ENCODE measurements at places on chromosomes 7 and 10.

DNA sequence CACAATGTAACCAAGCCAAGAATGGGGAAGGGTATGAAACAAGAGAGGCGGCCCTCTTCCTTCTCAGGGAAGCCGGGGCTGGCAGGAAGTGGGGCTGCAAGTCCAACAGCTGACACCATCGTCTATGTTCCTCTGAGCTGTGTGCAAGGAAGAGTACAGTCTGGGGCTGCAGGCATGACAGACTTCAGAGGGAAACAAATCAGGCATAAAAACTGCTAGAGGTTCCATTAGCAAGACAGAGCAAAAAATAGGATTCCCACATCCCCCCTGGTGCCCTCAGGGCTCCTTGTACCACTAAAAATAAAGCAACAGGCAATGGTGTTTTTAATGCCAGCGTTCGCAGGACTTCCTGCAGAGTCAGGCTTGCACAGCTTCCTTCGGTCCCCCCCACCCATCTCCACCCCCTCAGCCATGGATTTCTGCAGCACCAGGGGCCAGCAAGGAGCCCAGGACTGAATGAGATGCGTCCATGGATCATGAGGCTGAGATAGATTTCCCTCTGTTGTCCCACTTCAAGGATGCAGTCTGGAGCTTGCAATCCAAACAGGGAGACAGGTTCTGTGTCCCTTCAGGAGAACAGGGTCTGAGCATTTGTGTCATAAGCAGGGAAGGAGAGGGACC, 34.6 kb downstream of the KCNMA1 start:
- DNase-seq, result no peak

- no peak for DNase-seq
Observed at GRCh38 chr10:4532976-4533375, 293.0 kb upstream of the AKR1E2 start.

GRCh38 chr7:67100956-67101361, 104.3 kb downstream of the TYW1 start:
- DNase-seq, result peak; percentile 15

- DNase-seq, result no peak
Observed at GRCh38 chr10:3704565-3705325, 80.3 kb downstream of the KLF6 start.

GRCh38 chr7:13841284-13841683, 148.2 kb downstream of the ETV1 start:
- DNase-seq, result no peak

DNA sequence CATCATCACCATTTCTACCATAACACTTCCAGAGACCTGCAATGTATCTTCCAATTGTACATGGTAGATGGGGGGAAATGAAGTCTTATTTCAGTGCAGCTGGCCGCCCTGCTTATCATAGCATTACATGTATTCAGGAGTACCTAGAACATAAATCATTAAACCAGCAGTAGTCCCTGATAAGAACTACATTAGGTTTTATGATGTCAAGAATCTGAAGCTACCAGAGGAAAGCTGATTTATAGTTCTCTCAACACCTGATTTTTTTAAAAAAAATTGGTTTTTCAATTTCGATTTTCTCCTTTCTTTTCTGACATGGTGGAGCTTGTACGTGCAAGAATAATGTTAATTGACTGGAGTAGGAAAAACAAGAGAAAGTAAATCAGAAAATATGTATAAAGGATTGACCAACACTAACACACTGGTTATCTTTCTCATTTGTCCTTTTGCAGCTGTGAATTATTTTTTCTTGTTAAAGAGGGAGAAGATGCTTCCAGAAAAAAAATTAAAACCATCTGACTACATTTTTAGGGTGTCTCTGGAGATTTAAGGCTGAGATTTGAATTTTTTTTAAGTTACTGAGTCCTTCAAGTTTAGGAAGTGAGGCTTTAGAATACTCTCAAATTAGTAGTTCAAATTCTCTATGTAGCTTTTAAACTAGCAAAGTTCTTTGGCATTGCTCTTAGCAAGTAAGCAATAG, 59.1 kb downstream of the CSTF2T start:
- DNase-seq, result no peak

GRCh38 chr10:72407471-72407870, 52.8 kb upstream of the DNAJB12 start:
- no peak for DNase-seq
